ENCODE measurements at places on chromosomes 1 and 21.

DNA sequence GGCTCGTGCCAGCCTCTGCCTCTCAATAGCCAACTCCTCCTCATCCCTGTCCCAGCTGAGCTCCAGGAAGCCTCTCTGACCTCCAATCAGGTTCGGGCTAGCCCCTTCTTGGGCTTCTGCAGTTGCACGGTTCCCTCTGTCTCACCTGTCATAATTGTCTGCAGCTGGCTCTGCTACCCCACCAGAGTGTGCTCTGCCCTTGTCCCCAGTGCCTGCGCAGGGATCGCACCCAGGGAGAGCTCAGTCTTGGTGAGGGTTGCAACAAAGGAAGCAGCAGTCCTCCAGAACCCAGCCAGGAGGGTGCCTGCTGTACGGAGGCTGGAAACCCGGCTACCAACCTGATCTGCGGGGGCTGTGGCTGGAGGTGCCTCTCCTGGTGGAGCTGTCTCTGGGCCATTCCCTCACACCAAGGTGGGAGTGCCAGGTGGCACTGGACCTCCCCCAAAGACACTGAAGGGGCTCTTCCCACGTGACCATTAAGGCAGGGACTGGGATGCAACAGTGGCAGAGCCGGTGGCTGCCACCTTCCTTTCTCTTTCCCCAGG is 63.5 kb upstream of the DMRTB1 start:
- DNase-seq = no peak

DNA sequence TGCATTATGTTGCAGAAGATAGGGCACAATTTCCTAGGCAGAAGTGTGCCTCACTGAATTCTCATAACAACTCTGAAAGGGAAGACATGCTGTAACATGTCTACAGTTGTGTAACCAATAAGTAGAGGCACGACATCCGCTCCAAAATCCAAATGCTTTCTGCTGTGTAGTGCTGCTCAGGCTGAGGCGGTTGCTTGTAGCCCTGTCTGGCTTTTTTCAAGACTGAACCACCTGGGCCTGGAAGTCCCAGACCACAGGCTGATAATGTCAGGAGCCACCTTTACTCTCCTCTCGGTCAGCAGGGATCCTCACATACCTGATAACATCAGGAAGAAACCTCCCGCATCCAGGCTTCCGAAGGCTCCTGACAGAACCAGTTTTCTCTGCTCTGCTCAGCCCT is 10.9 kb downstream of the AKNAD1 start:
- DNase-seq = no peak

- DNase-seq = no peak
Observed at GRCh38 chr21:45872902-45873301, 108.7 kb upstream of the COL6A1 start.

DNA sequence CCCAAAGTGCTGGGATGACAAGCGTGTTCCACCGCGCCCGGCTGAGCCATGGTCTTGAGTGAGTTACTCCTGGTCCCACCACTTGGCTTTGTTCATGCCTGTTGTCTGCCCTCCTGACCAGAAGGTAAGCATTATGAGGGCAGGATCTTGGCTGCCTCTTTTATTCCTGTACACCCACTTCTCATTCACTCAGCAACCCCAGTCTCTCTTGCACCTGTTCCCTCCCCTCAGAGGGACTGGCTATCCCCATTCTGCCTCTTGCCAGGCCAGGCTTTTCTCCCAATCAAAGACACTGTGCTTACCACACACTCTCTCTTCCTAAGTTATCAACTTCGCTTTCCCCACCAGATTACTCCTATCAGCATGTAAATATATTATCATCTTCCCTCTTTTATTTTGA is 26.4 kb downstream of the SPATA21 start:
- no peak for DNase-seq

DNA sequence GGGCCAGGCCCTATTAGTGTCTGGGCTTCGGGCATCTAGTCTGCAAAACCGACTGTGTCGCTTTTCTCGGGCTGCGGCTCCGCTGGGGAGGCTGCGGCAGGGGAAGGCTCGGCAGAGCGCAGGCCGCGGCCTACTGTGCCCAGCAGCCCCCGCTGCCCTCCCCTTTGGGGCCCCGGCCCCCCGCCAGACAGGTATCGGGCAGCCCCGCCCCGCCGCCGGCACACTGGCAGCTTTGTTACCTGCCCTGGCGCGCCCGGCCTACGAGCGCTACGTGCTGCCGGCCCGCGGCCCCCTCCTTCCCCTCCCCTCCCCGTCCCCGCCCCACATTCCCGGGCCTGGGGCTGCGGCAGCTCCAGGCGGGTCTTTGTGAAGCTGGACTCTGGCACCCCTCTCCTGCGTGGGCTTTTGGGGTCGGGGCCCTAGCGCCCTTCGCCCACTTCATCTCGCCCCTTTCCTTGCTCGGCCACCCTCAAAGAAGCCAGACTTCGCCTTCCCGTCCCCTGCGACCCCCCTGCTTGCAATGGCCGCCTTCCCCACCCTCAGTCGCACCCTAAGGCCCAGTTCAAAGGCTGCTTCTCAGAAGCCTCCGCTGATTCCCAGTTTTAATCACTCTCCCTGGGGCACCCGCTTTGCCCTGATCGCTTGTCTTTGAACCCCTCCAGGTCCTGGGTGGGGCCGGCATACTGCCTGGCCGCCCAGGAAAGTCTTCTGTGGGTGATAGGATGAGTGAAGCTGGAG is 48.9 kb upstream of the SLC2A1 start:
- no peak for DNase-seq

DNA sequence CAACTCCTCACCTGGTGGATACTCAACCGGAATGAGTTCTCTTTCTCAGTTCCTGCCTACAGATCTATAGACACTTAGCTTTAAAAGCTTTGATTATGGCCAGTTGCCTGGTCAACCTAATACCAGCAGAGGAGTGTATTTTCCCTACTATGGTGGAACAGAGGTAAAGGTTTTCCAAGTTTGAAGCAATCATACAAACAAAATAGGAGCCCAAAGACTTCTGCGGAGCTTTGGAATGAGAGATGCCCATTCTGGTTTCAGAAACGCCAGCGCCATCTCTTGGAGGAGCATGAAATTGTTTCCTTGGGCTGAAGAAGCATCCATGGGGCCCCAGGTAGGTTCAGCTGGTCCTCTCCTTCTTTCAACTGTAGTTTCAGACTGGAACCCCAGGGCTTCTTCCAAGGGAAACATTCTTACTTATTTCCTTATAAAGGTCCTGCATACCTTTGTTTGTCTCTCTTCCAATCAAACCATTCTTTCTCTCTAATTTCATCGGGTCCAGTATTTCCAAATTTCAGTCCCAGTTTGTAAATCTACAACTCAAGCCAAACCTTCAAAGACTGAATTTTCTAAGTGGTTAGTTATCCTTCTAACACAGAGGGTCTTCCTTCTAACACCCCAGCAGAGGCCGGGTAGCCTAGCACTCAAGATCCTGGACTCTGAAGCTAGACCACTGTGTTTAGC is 95.9 kb downstream of the KCNJ15 start:
- peak; percentile 27 for DNase-seq

DNA sequence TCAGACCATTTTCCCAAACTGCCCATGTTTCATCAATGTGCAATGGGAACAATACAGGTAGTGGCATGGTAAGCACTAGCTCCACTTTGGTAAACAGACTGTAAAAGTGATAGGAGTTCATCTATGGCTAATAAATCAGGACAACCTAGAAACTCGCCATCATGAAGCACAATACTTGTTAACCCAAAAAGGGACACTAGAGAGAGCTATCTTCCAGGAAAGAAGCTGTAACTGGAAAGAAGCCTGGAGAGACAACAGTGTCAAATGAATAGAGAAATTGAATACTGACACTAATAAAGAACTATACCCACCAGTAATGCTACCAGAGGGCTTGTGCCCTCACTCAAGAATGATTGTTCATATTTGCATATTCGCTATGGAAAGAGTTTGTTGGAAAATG is 164.7 kb upstream of the RGS18 start:
- DNase-seq = no peak

DNA sequence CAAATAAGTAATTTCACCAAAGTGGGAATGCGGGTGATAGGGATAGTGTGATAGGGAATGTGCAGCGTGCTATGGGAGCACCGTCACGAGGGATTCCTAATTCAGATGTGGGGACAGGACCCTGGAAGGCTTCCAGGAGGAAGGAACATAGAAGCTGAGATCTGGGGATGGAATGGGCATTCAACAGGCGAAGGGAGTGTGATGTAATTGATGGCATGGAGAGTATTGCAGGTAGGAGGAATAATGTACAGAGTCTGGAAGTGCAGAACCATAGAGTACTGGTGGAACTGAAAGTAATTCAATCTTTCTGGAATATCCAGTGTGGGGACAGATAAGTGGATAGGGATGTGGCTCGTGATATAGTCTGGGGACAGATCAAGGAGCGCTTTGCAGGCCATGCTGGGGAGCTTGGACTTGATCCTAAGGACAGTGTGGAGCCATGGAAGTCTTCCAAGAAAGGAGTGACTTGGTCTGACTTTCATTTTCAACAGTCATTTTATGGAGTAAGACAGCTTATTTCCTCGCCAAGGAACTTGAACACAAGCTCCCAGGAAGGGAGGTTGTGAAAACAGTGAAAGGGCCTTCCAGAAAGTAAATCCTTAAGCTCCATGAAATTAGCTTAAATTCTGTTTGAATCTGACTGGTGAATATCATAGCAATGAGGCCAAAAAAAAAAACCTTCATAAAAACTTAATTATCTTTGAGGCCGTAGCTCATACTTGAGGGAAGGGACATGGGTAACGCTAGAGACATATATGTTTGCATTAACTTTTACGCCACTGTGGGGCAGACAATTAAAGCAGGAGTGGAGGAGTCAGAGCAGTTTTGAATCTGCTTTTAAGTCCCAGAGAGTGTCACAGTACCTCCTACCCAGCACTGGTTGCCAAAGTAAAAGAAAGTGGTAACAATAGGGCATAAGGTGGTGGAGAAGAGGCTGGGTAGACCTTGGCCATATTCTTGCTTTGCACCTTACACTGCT is 55.8 kb downstream of the ROR1 start:
- DNase-seq = no peak

DNA sequence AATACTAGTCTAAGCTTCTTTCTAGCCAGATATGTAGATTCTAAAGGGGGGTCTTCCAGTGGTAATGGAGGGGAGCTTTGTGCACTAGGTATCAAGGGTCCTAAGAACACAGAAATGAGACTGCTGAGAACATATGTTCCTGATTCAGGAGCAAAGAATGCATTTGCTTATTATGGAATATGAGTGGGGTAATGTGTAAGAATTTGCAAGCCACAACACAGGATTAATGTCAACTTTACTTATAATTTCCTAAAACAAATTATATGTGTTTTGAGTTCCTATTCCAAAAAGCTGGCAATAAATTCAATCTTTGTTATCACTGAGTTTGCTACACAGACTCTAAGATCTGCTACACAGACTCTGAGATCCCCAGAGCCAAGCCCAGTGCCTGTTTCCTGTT is 357.0 kb upstream of the PTBP2 start:
- DNase-seq = no peak

- no peak for DNase-seq
Observed at GRCh38 chr1:194466706-194467105, 1280.3 kb upstream of the B3GALT2 start.

DNA sequence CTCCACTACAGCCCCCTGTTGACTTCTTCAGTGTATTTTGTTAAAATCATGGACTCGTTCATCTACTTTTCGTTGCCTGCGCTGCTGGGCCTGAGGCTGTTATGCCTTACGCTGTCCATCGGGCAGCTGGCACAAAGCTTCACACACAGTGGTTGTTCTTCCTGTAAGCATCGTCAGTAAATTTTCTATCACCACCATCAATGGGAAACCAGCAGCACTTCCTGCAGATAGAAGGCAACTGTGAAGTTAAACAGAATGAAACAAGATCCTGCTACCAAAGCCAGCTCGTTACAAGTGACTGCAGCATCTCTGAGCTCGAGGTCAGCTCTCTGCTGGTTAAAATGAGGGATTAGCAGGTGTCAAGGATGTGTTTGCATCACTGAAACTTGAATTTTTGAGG is 21.9 kb upstream of the PADI6 start:
- no peak for DNase-seq

- DNase-seq = no peak
Observed at GRCh38 chr1:25563330-25564215, 20.2 kb downstream of the LDLRAP1 start.

- DNase-seq = no peak
Observed at GRCh38 chr1:41954533-41954944, 35.8 kb upstream of the HIVEP3 start.

- no peak for DNase-seq
Observed at GRCh38 chr1:184684285-184685074, 70.2 kb downstream of the EDEM3 start.

DNA sequence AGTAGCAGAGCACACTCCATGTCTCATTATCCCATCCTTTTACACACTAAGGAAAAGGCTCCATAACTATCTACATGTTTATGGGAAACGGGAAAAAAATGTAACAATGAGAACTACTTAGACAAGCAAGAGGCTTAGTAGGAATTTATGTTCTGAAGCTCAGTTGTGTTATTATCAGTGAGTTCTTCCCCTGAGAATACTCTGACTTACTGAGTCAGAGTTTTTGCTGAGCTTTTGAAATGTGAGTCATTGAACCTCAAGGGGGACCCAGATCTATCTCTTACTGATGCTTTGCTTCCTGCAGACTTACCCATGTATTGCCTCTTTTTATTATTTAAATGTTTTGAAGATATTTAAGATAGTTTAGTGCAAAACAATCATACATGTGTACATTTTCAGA is 20.1 kb downstream of the CFHR5 start:
- no peak for DNase-seq

DNA sequence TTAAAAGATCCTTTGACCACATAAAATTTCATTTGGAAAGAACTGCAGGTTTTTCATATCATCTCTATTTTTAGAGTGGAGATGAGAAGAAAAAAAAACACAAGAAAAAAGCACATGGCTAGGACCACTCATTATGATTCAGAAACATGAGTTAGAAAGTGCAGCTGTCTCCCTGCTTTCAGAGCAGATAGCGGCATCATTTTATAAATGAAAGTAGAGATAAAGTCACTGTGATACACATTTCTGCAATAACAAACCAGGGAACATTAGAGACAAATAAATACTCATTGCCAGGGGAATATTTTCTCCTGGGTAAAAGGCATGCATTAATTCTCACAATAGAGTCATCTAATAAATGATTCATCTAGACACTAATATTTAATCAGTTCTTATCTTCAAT is 87.5 kb upstream of the PLPPR4 start:
- DNase-seq = no peak

GRCh38 chr21:45162115-45162514 is 87.7 kb downstream of the ADARB1 start:
- no peak for DNase-seq

DNA sequence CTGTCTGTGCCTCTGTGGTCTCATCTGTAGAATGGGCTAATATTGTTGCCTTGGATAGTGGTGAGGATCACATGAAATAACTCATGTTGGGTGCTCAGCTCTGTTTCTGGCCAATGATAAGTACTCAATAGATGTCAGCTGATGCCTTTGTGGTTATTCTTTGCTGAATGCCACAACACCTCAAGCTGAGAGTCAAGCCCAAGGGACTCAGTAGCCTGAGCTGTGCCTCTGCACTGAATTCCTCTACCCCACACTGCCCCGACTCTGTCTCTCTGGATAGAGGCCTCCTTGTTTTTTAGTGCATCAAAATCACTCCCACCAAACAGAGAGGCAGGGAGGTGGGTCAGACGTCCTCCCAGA is 196.1 kb upstream of the VAMP3 start:
- no peak for DNase-seq
